ENCODE measurements at places on chromosomes 13 and 19. TPM values are rescaled to one million over a fixed set of nuclear protein-coding genes. Genes with fewer than 3 reads are reported as not detected.

Gene GPR4
- 6.8 TPM for polyA plus RNA-seq

Gene PSG3
- not detected for polyA plus RNA-seq

Gene PDX1
- not detected for polyA plus RNA-seq

Gene PTGIR
- polyA plus RNA-seq = 7.5 TPM

Data from kidney (tissue), 22 donors.